Hepatocyte (in vitro differentiated cells): ENCODE measurements at places on chromosomes 5 and 9. TPM values are rescaled to one million over a fixed set of nuclear protein-coding genes. Genes with fewer than 3 reads are reported as not detected.

GRCh38 chr5:34529581-34530331, 126.4 kb upstream of the RAI14 start:
- DNase-seq: no peak

DNA sequence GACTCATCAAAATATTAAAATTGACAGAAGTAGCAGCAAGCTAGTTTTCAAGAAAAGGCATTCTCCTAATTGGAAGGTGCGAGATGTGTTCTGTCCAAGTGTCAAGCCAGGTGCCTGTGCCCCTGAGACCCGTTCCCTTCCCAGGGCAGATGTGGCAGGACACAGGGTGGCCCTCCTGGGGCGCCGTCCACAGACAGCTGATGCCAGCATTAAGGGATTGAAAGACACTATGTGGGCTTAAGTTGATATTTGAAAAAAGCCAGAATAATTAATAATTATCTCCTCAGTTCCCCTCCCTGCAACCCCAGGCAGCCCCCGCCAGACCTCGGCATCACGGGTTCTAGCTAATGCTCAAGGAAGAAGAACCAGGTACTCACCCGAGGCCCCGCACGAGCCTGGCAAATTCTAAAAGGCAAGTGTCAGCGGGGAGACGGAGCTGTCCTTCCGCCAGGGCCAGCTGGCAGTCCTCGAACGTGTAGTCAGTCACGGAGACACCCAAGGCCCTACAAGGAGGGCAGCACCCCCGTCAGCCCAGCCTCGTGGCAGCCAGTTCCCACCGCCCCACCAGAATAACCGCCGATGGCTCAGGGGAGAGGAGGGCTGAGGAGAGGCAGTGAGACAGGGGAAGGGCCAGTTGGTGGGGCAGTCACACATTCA, 29.1 kb upstream of the SLC6A3 start:
- no peak for DNase-seq

GRCh38 chr9:136438548-136439480, 831 bp downstream of the INPP5E start:
- DNase-seq: peak; percentile 56

GRCh38 chr5:126846744-126847455, 70.0 kb downstream of the LMNB1 start:
- DNase-seq: no peak

DNA sequence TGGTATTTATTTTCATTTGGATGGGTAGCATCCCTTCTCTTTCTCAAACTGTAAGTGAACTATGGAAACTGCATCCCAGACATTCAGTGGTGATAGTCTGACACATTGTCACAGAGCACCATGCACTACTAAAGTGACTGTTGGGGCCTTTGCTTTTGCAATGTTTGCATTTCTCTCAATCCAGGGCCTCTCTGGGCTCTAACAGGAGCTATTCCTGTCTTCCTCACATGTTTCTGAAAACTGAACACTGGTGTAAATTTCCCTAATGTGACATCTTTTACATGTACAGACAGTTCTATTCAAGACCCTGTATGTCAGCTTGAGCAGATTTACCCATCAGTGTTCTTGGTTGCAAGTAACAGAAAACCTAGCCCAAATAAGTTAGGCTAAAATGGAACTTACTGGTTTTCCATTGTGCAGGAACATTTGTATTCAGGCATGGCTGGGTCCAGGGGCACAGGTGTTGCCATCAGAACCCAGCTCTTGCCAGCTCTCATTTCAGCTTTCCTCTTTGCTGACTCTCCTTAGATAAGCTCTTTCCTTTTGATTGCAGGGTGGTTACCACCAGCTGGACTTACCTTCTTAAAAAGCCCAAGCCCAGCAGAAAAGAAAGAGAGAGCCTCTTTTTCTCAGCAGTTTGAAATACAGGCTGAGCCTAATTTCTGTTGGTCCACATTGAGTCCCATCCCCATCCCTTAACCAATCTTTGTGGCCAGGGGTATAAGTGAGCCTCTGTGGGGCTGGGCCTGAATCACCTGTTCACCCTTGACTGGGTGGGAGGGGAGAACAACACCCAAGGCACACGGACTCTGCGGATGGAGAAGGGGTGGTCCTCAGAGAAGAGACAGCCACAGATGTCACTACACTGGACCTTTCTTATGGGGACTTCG, 234.3 kb downstream of the NR3C1 start:
- no peak for DNase-seq

The ASS1 gene
- 103 and 145 TPM in 2 replicates for polyA plus RNA-seq

DNA sequence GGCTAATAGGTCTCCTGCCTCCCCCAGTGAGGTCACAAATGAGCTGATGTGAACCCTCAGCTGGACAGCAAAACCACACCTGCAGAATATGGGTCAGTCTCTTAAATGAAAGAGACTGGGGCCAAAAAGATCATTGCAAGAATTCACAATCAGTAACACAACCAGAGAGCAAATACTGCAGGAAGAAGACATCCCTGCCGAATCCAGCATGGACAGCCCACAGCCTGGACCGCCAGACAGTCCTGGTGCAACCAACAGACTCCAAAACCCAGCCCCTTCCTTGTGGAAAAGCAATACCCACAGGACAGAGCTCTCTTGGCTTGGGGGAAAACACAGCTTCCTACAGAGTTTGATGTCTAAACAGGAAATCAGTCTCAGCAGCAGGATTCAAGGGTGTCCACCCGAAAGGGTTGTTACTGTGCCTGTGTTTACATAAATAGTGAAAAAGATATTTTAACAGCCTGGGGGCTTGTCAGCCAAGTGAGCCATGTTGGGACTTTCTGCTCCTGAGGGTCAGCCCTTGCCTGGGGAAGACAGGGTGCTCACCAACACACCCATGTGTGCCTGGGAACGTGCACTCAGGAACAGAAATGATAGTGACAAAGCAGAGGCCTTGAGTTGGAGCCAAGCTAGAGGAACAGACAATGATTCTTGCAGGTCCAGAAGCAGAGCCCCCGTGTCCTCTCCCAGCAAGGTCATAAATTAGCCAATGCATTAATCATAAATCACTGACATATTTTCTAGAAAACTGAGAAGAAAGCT, 106.2 kb downstream of the SEMA5A start:
- DNase-seq: no peak
